ENCODE measurements at places on chromosomes 3 and 15.

- no peak for DNase-seq
These were observed 41.8 kb downstream of the CLEC3B start for GRCh38 chr3:45067941-45068340.

- no peak for DNase-seq
These were observed 55.4 kb upstream of the GOLGA8A start for GRCh38 chr15:34493001-34493400.

DNA sequence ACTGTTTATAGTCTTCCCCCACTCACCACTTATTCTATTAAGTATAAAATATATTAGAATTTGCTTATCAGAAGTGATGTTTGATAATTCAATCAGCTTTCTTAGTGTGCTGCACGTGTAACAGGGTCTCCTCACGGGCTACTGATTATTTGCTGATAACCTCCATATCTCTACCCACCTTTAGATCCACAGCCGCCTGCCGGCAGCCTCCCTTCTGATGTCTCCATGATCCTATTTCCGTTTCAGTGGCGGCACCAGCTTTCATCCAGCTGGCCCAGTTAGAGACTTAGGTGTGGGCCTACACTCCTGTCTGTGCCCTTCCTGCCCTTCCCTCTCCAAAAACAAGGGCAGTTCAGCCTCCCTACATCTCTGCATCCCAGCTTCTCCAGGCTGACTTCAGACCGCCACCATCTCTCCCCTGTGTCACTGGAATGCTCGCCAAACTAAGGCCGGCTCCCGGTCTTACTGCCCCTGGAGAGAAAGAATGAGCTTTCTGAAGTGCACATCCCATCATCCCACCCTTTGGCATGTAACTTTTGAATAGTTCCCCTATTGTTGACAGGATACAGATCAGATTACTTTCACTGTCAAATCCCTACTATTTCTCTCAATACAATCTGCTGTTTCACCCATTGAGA is 76.6 kb upstream of the PRTG start:
- DNase-seq = no peak

GRCh38 chr15:74213858-74214284 is 11.3 kb upstream of the STRA6 start:
- DNase-seq = no peak

- DNase-seq = no peak
These were observed 17.9 kb upstream of the SLC2A2 start for GRCh38 chr3:171044384-171044783.

GRCh38 chr3:173395073-173395411 is 2.5 kb upstream of the NLGN1 start:
- no peak for DNase-seq

DNA sequence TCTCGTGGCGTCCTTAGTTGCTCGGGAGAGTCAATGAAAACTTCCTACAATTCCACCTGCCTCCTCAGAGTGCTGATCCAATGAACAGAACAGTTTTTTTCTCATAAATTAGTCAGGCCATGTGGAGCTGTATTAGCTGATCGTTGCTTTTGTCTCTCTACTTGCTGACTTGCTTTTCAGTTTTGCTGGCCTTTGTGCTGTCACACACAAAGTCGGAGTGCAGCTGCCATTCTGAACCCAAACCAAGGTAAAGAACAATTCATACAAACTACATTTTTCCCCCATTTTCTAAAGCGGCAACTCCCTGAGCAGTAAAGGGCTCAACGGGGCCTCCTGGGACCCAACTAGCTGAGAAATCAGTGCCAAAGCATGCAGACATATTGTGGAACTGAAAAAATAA is 43.1 kb downstream of the MEIS2 start:
- no peak for DNase-seq

DNA sequence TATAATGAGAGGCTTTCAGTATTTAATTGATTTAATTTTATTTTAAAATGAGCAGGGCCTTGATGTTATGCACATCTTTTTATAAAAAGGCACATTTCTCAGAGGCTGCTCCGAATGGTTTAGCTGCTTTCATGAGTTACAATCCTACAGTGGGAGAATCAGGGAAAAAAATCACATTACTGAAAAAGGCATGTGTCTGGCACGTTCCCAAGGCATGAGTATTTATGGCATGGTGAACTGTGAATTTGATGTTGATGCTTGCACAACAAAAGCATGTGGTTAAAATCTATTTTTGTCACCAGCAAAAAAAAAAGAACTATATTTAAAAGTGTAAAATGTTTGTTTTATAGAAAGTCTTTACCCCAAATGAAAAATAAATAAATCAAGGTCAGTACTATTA is 485.2 kb upstream of the ROBO2 start:
- no peak for DNase-seq

- DNase-seq = no peak
These were observed 224.3 kb upstream of the P2RY1 start for GRCh38 chr3:152610622-152611021.

- no peak for DNase-seq
These were observed 109.7 kb downstream of the UBE2E2 start for GRCh38 chr3:23312866-23313265.

GRCh38 chr3:171876680-171877147 is 33.6 kb downstream of the TMEM212 start:
- no peak for DNase-seq

DNA sequence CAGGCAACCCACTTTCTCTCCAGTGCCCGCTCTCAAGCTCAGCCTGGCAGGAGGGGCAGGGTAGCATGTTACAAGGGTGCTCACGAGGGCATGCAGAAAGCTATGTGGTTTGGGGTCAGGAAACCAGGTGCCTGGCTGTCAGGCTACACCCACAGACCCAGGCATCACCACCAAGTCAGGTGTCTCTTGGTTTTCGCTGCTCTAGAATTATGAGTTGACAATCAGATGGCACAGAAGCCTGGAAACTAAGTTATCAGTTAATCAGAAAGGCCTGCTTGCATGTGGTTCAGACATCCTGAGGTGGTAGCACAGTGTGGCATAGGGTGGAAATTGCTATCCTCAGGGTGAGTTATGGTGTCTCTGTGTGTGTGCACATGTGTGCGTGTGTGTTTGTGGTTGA is 16.2 kb upstream of the CCR9 start:
- DNase-seq = no peak

DNA sequence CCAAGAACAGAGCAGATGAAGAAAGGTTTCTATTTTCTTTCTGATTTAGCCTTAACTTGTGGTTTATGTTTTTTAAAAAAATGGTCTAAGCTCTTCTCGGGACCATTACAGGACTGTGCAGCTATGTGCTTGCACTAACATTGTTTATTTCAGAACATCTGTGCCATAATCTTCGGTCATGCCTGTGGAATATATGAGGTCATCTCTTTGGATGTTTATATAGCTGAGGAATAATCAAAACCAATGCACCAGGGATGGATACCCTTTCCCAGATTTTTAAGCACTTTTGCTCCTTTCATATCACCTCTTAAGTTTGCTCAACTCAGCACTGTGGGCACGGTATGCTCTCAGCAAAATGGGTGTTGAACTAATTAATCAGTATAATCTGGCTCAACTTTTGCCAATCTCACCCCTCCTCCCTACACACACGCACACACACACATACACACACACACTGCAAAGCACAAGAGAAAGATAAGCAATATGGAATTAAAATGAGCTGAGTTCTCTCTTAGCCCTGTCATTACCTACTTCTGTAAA is 268.5 kb upstream of the TMC3 start:
- no peak for DNase-seq

GRCh38 chr3:138921316-138922292 is 25.3 kb downstream of the FOXL2 start:
- no peak for DNase-seq

DNA sequence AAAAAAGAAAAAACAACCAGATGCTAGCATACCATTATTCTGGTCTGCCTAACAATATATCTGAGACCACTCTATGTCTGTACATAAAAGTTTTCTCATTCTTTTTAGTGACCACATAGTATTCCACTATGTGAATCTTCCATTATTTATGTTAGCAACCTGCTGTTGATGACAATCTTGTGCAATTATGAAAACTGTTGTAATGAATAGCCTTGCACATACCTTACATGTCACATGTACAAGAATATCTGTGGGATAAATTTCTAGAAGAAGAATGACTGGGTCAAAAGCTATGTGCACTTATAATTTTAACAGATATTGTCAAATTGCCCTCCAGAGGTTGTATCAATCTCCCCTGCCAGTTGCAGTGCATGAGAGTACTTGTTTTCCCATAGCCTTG is 62.5 kb downstream of the ARHGAP31 start:
- DNase-seq = no peak

DNA sequence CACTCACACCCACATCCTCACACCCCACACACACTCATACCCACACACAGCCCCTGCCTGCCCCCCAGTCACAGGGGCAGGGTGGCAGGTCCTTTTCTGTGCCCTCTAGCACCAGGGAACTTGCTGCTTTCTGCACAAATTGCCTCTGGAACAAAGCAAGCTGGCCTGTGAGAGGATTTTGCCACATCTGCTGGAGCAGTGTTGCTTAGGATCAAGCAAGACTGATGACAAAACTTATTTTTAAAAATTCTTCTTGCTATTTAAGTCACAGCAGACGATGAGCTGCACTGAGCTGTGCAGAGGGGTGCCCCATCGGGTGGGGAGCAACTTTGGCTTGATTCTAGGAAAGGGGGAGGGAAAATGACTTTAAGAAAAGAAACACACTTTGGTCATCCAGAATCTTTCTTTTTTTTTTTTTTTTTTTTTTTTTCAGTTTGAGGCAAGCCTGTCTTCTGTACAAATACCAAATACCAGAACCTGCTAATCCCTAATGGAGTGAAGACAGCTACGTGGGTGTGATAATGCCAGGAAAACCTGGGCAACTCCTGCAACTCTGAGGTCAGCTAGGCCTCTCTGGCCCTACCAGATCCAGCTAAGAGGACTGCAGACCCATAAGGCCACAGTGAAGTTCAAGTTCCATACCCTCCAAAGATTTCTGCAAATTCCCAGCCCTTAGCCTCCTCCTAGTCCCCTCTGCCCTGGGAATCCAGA is 195.3 kb downstream of the ABHD5 start:
- no peak for DNase-seq

- DNase-seq = no peak
These were observed 82.8 kb downstream of the DUT start for GRCh38 chr15:48414015-48414414.
